OCI-M1 (cell line): ENCODE measurements at places on chromosomes 3 and 15.

- no peak for DNase-seq
Measured at GRCh38 chr15:101388046-101388445, 93.0 kb upstream of the SNRPA1 start.

DNA sequence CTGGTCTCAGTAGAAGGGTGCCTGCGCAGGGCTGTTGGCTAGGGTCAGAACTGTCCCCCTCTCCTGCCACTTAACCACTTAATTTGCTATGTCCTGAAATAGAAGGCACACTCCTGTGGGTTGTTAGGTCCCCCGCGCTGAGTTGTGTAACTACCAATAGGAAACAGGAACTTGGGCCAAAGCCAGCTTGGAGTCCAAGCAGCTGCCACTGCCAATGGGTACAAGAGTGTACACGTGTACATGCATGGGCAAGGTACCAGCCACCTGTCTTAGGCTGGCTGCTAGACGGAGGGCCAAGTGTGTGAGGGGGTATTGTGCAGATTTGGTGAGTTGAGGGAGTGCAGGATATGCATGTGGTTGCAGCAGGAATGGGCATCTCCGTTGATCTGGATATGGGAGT, 29.7 kb upstream of the POLG start:
- peak; percentile 31 for DNase-seq

GRCh38 chr15:49758856-49759255, 138.0 kb downstream of the DTWD1 start:
- DNase-seq = no peak

- DNase-seq = no peak
Measured at GRCh38 chr15:50117431-50118027, 1.5 kb downstream of the ATP8B4 start.

GRCh38 chr3:117748131-117748530, 1038.6 kb downstream of the TUSC7 start:
- DNase-seq = no peak

- no peak for DNase-seq
Measured at GRCh38 chr3:195893516-195893915, 14.8 kb downstream of the TNK2 start.

DNA sequence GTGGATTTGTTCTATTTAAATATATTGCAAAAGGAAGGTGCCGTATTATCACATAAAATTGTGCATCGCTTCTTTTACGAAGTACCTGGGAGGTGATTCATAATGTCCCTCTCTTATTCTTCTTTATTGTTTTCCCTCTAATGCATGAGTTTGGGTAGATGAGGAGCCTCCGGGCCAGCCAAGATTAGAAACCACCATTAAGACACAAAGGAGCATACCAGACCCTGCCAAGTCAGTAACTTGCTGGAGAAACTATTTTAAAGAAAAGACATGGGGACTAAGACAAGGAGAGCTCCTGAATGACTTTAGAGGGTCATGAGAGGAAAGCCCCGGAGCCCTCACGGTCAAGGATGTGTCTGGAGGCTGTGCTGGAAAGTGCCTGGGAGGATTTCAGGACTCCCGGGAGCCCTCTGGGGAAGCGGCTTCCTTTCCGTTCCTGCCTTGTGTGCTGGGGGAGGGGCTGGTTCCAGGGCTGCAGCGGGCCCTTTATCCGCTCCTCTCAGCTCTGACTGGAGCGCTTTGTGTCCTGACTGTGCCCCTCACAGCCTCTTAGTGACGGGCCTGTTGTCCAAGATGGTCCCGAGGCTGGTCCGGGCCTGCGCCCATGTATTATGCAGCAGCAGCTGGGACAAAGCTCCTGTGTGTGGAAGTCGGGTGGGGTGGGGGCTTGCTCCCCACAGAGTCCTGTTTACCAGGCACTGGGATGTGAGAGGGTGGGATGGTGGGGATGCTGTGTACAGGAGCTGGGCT, 35.7 kb downstream of the CORO2B start:
- DNase-seq = no peak

DNA sequence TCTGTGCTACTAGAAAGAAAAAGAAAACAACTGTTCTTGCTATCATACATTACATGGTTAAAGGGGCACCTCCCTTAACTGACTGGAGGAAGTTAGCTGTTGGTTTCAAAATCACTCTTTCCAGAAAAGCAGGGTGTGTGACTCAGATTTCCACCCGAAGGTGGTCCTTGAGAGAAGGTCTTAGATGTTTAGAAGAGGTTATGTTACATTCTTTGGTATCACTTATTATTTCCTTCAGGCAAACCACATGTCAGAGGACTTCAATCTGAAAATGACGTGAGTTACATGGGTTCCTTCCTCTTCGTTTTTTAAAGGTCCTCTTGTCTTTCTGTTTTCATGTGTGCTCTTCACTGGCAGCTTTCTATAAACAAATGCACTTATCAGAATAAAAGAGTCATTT, 307.9 kb upstream of the CBLB start:
- peak; percentile 61 for DNase-seq

- no peak for DNase-seq
Measured at GRCh38 chr15:82014989-82015388, 30.8 kb downstream of the MEX3B start.

DNA sequence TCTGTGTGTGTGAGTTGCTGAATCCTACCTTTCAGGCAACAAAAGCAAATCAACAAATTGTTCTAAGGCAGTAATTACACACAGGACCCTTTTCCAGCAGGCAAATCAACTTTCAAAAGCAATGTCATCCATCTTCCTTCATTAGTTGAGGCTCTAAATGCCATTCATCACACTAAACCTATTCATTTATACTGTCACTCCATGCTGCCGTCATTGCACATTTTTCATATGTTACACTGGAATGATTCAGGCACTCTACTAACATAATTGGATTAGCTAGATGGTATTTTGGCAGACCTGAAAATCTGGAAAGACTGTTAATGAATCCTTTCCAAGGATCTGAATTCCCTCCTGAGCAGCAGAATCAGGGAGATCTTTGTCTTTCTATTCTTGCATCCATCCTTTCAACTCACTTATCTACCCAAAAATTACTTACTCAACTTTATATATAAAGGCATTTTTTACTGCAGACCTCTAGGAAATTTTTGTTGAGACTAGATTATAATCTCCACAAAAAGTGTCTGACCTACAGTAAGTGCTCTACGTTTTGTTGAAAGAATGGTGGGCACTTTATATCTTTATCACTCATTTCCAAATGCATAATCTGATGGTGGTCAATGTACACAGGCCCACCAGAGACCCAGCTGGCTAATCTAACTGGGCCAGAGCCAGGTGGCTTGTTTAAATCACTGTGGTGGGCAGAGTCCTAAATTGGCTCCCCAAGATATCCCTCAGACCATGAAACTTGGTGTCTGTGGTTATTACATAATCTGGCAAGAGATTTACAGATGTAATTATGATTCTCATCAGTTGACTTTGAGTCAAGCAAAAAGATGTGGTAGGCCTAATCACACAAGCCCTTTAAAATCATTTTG, 25.0 kb downstream of the MIX23 start:
- peak; percentile 55 for DNase-seq

- no peak for DNase-seq
Measured at GRCh38 chr15:23835953-23836352, 148.8 kb upstream of the NDN start.

- DNase-seq = peak; percentile 92
Measured at GRCh38 chr3:5126586-5126985, 4.5 kb downstream of the ARL8B start.

GRCh38 chr3:22228705-22229104, 477.7 kb upstream of the ZNF385D start:
- DNase-seq = no peak

DNA sequence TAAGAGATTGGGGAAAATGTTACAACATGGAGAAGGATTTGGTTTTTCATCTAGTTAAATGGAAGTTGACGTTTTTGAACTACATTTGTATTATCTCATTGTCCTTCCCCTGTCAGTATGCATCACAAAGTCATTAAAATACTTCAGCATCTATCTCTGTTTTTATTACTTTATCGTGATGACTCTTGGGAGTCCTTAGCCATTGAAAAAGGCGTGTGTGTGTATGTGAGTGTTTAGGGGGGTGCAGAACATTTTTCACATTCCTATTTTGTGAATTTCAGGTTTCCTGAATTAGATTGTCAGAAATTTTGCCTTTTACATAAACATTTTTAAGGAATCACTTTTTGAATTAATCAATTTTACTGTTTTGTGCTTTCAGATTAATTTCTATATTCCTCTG, 360.6 kb upstream of the SGO1 start:
- DNase-seq = no peak

DNA sequence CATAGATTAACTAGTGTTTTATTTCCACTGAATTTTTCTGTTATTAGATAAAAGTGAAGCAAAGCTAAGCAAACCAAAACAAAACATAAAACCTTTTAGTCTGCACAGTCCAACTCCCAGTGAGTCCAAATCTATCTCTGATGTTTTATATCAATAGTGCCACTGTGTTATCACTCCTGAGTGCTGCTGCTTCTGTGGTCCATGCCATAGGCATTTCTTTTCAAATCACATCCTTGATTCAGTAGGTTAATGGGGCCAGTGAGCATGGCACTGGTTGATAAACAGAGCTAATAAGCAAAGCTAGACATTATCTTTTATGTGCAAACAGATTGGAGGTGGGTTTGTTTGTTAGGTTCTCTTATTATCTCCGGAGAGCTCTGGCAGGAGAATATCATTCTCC, 30.0 kb downstream of the RBMS3 start:
- DNase-seq = no peak
